ENCODE measurements at places on chromosomes 6 and 20. TPM values are rescaled to one million over a fixed set of nuclear protein-coding genes. Genes with fewer than 3 reads are reported as not detected.

The MAP3K7 gene
- 25.3 TPM for total RNA-seq

The OOEP gene
- total RNA-seq, result 0.77 TPM

The OR2B6 gene
- total RNA-seq, result 0.43 TPM

The PRRC2A gene
- 285 TPM for total RNA-seq

The COL11A2 gene
- 2.5 TPM for total RNA-seq

The SEL1L2 gene
- total RNA-seq, result not detected

The VWA7 gene
- 3.3 TPM for total RNA-seq

The CDYL gene
- 39.2 TPM for total RNA-seq

The GHRH gene
- not detected for total RNA-seq

The KCNB1 gene
- not detected for total RNA-seq

The CAPN11 gene
- 0.39 TPM for total RNA-seq

The MYH7B gene
- total RNA-seq, result 1.2 TPM

The SAMD5 gene
- not detected for total RNA-seq

The NHLRC1 gene
- 0.14 TPM for total RNA-seq

The DXO gene
- 34.7 TPM for total RNA-seq

The TSPO2 gene
- total RNA-seq, result not detected

The SLC17A2 gene
- not detected for total RNA-seq

The ERVFRD-1 gene
- total RNA-seq, result not detected

The TMEM74B gene
- 1.5 TPM for total RNA-seq

The MPIG6B gene
- total RNA-seq, result 0.10 TPM

The TPBG gene
- total RNA-seq, result 0.07 TPM

The ZKSCAN4 gene
- 7.6 TPM for total RNA-seq

The SLC26A8 gene
- total RNA-seq, result 0.44 TPM

The B3GALT4 gene
- total RNA-seq, result 14.2 TPM

The KCNG1 gene
- total RNA-seq, result 4.0 TPM

The ADGRF4 gene
- total RNA-seq, result not detected

The CGA gene
- total RNA-seq, result not detected

The SSTR4 gene
- not detected for total RNA-seq

The GSTA3 gene
- total RNA-seq, result not detected

The PRRT1 gene
- total RNA-seq, result 0.83 TPM

The SAMD3 gene
- 3.8 TPM for total RNA-seq

The C6orf15 gene
- total RNA-seq, result not detected

The PHACTR1 gene
- total RNA-seq, result 0.05 TPM

The SNAP25 gene
- total RNA-seq, result 6.9 TPM

The TUBB1 gene
- not detected for total RNA-seq

The GMPR gene
- not detected for total RNA-seq

The DAAM2 gene
- not detected for total RNA-seq

The PPP1R10 gene
- total RNA-seq, result 154 TPM

The ZFAND3 gene
- 114 TPM for total RNA-seq

The MAPK13 gene
- total RNA-seq, result 50.7 TPM

The SNAI1 gene
- total RNA-seq, result 1.3 TPM

The C6orf132 gene
- 0.26 TPM for total RNA-seq

The CCHCR1 gene
- total RNA-seq, result 64.2 TPM

The NRN1 gene
- total RNA-seq, result 3.3 TPM

The SRMS gene
- not detected for total RNA-seq

The PNISR gene
- total RNA-seq, result 183 TPM

The PSORS1C2 gene
- not detected for total RNA-seq

The TPD52L1 gene
- total RNA-seq, result 0.56 TPM

The UBE3D gene
- 6.6 TPM for total RNA-seq

The GABRR1 gene
- not detected for total RNA-seq

The ZNF512B gene
- 20.0 TPM for total RNA-seq

The GGTLC1 gene
- not detected for total RNA-seq

The BNIP5 gene
- total RNA-seq, result not detected

The HCK gene
- total RNA-seq, result 1.1 TPM
